ENCODE measurements at places on chromosomes 2 and 18. TPM values are rescaled to one million over a fixed set of nuclear protein-coding genes. Genes with fewer than 3 reads are reported as not detected.

- no peak overlapping the region for H3K27ac ChIP-seq
- H3K36me3 ChIP-seq, result no peaks in the 10 kb centered on the region
- H3K27me3 ChIP-seq, result no peaks in the 10 kb centered on the region
- H3K4me3 ChIP-seq, result no peak overlapping the region
- DNase-seq, result no peak
- no peaks in the 10 kb centered on the region for H3K4me1 ChIP-seq
Observed at GRCh38 chr2:199315299-199316179, 142.2 kb downstream of the SATB2 start.

GRCh38 chr2:231605607-231606091 is 13.0 kb downstream of the TEX44 start:
- H3K27ac ChIP-seq, result peak overlapping the region; percentile 97
- no peak overlapping the region for H3K4me3 ChIP-seq
- H3K36me3 ChIP-seq, result no peaks in the 10 kb centered on the region
- no peak for DNase-seq
- H3K27me3 ChIP-seq, result no peaks in the 10 kb centered on the region

- H3K36me3 ChIP-seq, result no peaks in the 10 kb centered on the region
- H3K27me3 ChIP-seq, result no peaks in the 10 kb centered on the region
- H3K4me3 ChIP-seq, result no peak overlapping the region
- H3K4me1 ChIP-seq, result no peaks in the 10 kb centered on the region
Observed at GRCh38 chr2:27803046-27803445, 31.5 kb downstream of the MRPL33 start.

DPP4 gene
- total RNA-seq, result 16.4 TPM

- peaks cover 25% of the 10 kb centered on the region for H3K4me1 ChIP-seq
- peak overlapping the region; percentile 74 for H3K4me3 ChIP-seq
- peak; percentile 95 for DNase-seq
- peak overlapping the region; percentile 77 for H3K27ac ChIP-seq
Observed at GRCh38 chr18:26656944-26657536, 108.7 kb upstream of the KCTD1 start.

GRCh38 chr2:148653437-148653836 is 8.9 kb downstream of the EPC2 start:
- no peak overlapping the region for H3K27ac ChIP-seq
- peaks cover 41% of the 10 kb centered on the region for H3K4me1 ChIP-seq
- no peaks in the 10 kb centered on the region for H3K36me3 ChIP-seq
- H3K4me3 ChIP-seq, result no peak overlapping the region
- no peaks in the 10 kb centered on the region for H3K27me3 ChIP-seq

GRCh38 chr2:181106789-181107627 is 126.6 kb downstream of the UBE2E3 start:
- no peaks in the 10 kb centered on the region for H3K4me1 ChIP-seq
- H3K27me3 ChIP-seq, result no peaks in the 10 kb centered on the region
- no peak for DNase-seq

- H3K27me3 ChIP-seq, result no peaks in the 10 kb centered on the region
- no peak for DNase-seq
- no peaks in the 10 kb centered on the region for H3K36me3 ChIP-seq
- no peak overlapping the region for H3K27ac ChIP-seq
- no peak overlapping the region for H3K4me3 ChIP-seq
- H3K4me1 ChIP-seq, result no peaks in the 10 kb centered on the region
Observed at GRCh38 chr2:205660521-205661124, 21.7 kb upstream of the NRP2 start.

COLEC11 gene
- total RNA-seq, result not detected

DNA sequence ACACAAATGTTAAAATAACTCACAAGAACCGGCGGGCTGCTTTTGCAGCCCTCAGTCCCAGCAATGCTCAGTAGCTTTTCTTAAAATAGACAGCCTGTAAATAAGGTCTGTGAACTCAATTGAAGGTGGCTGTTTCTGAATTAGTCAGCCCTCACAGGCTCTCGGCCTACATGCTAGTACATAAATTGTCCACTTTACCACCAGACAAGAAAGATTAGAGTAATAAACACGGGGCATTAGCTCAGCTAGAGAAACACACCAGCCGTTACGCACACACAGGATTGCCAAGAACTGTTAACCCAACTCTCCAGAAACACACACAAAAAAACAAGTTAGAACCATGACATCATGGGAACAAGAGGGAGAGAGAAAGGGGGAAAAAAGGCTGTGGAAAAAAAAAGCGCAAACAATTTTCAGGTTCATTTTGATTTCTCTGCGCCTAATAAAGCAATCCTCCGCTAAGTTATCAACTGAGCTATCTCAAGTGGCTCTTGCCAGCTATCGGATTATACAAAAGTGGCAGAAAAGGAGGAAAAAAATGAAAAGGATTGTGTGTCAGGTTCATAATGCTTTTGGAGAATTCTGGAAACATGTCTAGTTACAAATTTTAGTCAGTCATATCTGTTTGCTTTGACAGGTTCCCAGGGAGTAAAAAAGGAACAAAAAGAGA is 89.1 kb downstream of the ZEB2 start:
- peaks cover 24% of the 10 kb centered on the region for H3K4me1 ChIP-seq
- no peak overlapping the region for H3K4me3 ChIP-seq
- H3K27me3 ChIP-seq, result no peaks in the 10 kb centered on the region
- peak overlapping the region; percentile 40 for H3K27ac ChIP-seq
- no peak for DNase-seq

GRCh38 chr2:132542953-132543569 is 126.5 kb downstream of the GPR39 start:
- no peak overlapping the region for H3K27ac ChIP-seq
- H3K4me3 ChIP-seq, result no peak overlapping the region
- H3K4me1 ChIP-seq, result no peaks in the 10 kb centered on the region

HOXD9 gene
- not detected for total RNA-seq

CCT4 gene
- total RNA-seq, result 28.3 TPM
